ENCODE measurements at places on chromosomes 5 and 9.

DNA sequence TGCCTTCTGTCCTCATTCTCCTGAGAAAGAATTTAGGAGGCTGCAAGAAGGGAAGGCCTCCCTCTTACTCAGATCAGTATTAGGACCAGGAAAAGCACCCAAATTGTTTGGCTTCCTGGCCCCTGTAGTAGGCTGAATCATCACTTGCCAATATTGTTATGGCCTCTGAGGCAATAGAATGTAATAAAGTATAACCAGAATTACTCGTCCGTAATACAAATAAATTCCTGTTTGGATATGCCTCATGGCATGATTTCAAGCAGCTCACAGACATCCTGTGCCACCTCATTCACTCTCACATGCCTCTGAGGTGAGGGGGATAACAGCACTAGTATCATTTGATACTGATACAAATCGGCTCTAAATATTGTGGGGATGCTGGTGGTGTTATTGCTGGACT is 427.3 kb downstream of the ISL1 start:
- DNase-seq, result no peak

- DNase-seq, result no peak
These were observed 88.7 kb downstream of the RAPGEF1 start for GRCh38 chr9:131651160-131651559.

- no peak for DNase-seq
These were observed 24.5 kb upstream of the FOCAD start for GRCh38 chr9:20659474-20659967.

DNA sequence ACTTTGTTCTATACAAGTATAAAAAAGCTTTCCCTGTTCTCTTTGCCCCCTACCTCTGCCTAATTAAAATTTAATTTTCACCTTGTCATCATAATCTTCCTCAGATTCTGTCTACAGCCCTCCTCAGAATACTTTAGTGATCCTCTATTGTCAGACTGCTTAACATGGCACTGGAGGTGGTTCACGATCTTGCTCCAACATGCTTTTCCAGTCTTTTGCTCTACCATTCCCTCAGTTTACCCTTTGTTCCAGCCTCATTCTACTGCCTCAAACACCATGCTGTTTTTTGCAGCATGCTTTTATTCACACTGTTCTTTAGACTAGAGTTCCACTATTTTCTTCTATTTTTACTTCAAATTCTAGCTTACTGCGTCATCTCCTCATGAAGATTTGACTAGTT is 10.4 kb downstream of the ALDH1A1 start:
- no peak for DNase-seq

- no peak for DNase-seq
These were observed 60.5 kb upstream of the SHISAL2B start for GRCh38 chr5:64629841-64630240.

- no peak for DNase-seq
These were observed 623.3 kb downstream of the RAB3C start for GRCh38 chr5:59206132-59206581.
